Caki2 (cell line): ENCODE measurements at places on chromosomes 1 and 21. TPM values are rescaled to one million over a fixed set of nuclear protein-coding genes. Genes with fewer than 3 reads are reported as not detected.

Gene NEK2
- 34.6 and 39.9 TPM in 2 replicates for total RNA-seq

Gene FAM151A
- total RNA-seq, result not detected in 2 replicates

Gene TNFRSF8
- 0.30 TPM in 1 of 2 replicates, not detected in the other for total RNA-seq

Gene RGS13
- total RNA-seq, result not detected in 2 replicates

Gene GPR37L1
- not detected in 2 replicates for total RNA-seq

Gene PDE4B
- not detected in 2 replicates for total RNA-seq
